Fibroblast of lung (primary cell): ENCODE measurements at places on chromosomes 5 and 9.
A peak's percentile ranks its signal among the peaks of the same experiment; 100 is the strongest.

GRCh38 chr9:35754264-35754663 is at the start of gene MSMP:
Gene MSMP (minus strand): TSS chr9:35754276. CDS start chr9:35754129, 147 bp downstream.
- H3K4me1 ChIP-seq, result peaks cover 10% of the 10 kb centered on the region
- H3K36me3 ChIP-seq, result peaks cover 7% of the 10 kb centered on the region
- peaks cover 2% of the 10 kb centered on the region for H3K27me3 ChIP-seq
- no peak for DNase-seq
- H3K4me3 ChIP-seq, result no peak within 1 kb of the TSS

DNA sequence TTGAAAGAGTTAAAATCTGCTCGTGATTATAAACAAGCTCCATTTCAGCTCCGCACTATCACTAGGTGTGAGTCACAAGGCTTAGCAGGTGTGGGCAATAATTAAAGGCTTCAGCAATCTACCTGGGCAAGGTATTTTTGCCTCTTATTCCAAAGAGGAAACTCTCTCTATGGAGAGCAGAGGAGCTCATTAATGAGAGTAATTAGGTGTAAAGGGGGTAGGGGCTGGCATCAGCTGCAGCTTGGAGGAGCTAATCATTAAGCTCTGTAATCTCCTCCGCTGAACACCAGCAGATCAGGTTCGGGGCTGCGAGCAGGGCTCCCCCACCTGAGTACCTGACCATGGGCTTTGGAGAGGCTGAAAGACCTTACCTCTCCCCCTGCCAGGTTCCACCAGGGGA is 129.2 kb downstream of the CRB2 start:
- H3K27ac ChIP-seq, result no peak overlapping the region
- no peaks in the 10 kb centered on the region for H3K27me3 ChIP-seq
- no peak for DNase-seq
- no peaks in the 10 kb centered on the region for H3K4me1 ChIP-seq
- H3K4me3 ChIP-seq, result no peak overlapping the region

DNA sequence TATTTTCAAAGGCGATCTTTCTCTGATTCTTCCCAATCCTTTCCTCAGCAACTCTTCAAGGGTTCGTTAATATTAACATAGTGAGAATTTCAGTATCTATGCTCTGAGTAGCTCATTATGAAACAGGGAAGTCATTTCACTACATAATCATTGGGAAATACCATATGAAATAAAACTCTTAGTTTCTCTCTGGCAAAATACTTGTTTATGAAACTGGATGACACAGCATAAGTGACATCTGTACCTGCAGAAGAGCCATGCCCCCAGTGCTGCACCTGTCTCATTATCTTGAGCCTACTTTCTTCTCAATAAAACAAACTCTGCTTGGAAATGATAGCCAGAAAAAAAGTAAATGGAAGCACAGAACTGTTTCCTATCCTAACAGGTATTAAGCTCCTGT is 33.8 kb upstream of the OTULIN start:
- DNase-seq, result no peak
- H3K4me3 ChIP-seq, result no peak overlapping the region
- H3K27me3 ChIP-seq, result no peaks in the 10 kb centered on the region
- H3K4me1 ChIP-seq, result no peaks in the 10 kb centered on the region
- no peak overlapping the region for H3K27ac ChIP-seq

DNA sequence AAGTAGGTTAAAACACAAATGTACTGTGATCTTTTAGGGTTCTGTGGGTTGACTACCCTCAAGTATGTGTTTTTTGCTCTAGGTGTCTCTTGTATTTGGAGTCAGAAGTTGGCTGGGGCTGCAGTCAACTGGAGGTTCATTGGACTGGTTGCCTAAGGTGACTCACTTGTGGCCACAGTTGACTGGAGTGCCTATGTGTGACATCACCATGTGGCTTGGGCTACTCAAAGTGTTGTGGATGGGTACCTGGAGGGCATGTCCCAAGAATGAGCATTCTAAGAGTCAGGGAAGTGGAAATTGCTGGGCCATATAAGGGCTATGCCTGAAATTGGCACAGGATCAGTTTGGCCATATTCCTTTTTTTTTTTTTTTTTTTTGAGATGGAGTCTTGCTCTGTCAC is 27.4 kb downstream of the SNX30 start:
- peak; percentile 64 for DNase-seq
- no peaks in the 10 kb centered on the region for H3K4me1 ChIP-seq
- no peaks in the 10 kb centered on the region for H3K27me3 ChIP-seq
- no peak overlapping the region for H3K27ac ChIP-seq

- no peak overlapping the region for H3K27ac ChIP-seq
- H3K4me1 ChIP-seq, result no peaks in the 10 kb centered on the region
- DNase-seq, result no peak
- H3K36me3 ChIP-seq, result no peaks in the 10 kb centered on the region
Observed at GRCh38 chr5:146690880-146691355, 174.9 kb upstream of the GPR151 start.

DNA sequence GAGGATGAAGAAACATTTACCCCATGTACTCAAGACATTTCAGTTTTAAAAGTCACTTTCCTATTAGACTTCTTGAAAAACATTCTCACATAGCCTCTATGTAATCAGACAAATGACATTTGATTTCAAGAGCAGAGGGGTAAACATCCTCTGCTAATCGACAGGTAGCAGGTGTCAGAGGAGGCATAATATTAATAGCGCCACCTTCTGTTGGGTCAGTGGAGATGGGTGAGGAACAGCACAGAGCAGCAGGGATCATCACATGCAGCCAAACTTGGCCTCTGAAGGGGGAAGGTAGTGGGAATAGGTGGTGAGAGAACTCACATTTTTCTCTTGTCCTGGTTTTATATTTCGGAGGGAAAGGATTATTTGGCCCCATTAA is 3.3 kb upstream of the LSM11 start:
- peaks cover 2% of the 10 kb centered on the region for H3K4me1 ChIP-seq
- no peak overlapping the region for H3K27ac ChIP-seq
- H3K27me3 ChIP-seq, result no peaks in the 10 kb centered on the region
- H3K4me3 ChIP-seq, result no peak overlapping the region
- no peak for DNase-seq
- no peaks in the 10 kb centered on the region for H3K36me3 ChIP-seq

GRCh38 chr9:131525643-131526565 is 5.2 kb downstream of the UCK1 start:
- no peak overlapping the region for H3K27ac ChIP-seq
- H3K36me3 ChIP-seq, result peaks cover 32% of the 10 kb centered on the region
- H3K4me1 ChIP-seq, result peaks cover 2% of the 10 kb centered on the region
- H3K27me3 ChIP-seq, result no peaks in the 10 kb centered on the region

DNA sequence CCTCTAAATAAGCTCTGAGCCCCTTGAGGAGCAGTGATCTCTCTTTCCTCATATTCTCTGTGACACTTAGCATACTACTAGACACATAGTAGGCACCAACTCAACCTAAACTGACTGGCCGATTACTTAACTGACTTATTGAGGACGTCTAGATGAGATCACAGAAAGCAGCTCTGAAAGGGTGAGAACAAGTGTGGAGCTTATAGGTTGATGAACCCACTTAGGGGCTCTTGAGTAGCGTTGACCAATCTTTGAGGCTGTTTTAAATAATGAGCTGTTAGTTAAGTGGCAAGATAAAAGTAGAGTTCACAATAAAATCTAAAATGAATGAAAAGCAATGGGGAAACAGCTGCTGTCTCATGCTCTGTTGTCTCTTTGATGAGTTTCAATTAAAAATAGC is 124.7 kb upstream of the TNPO1 start:
- peaks cover 6% of the 10 kb centered on the region for H3K27me3 ChIP-seq
- H3K4me3 ChIP-seq, result no peak overlapping the region
- H3K4me1 ChIP-seq, result no peaks in the 10 kb centered on the region
- no peak overlapping the region for H3K27ac ChIP-seq
- no peaks in the 10 kb centered on the region for H3K36me3 ChIP-seq

- DNase-seq, result no peak
- H3K4me3 ChIP-seq, result no peak overlapping the region
- no peak overlapping the region for H3K27ac ChIP-seq
- H3K36me3 ChIP-seq, result no peaks in the 10 kb centered on the region
- no peaks in the 10 kb centered on the region for H3K4me1 ChIP-seq
Observed at GRCh38 chr5:1699394-1699793, 100.2 kb downstream of the MRPL36 start.

DNA sequence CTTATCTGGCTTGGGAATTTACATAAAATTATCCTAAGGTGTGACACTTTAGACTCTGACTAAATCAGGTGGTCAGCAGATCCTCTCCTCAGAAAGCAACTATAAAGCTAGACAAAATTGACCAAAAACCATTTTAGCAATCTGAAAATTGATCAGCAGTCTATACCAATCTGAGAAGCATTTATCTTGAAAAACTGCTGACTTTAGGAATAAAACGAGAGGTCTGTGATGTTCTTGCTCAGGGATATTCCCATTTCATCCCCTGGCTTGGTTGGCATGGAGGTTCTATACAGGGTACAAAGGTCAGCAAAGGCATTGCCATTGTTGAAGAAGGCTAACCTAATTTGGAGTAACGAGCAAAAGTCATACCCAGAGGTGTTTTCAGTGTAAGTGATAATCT is 11.7 kb downstream of the SPINK5 start:
- H3K27me3 ChIP-seq, result no peaks in the 10 kb centered on the region
- H3K36me3 ChIP-seq, result no peaks in the 10 kb centered on the region
- DNase-seq, result no peak

- H3K27ac ChIP-seq, result no peak overlapping the region
- DNase-seq, result no peak
- no peaks in the 10 kb centered on the region for H3K36me3 ChIP-seq
- peaks cover 9% of the 10 kb centered on the region for H3K4me1 ChIP-seq
- H3K4me3 ChIP-seq, result no peak overlapping the region
- no peaks in the 10 kb centered on the region for H3K27me3 ChIP-seq
Observed at GRCh38 chr9:134320868-134321471, 5.3 kb upstream of the RXRA start.

DNA sequence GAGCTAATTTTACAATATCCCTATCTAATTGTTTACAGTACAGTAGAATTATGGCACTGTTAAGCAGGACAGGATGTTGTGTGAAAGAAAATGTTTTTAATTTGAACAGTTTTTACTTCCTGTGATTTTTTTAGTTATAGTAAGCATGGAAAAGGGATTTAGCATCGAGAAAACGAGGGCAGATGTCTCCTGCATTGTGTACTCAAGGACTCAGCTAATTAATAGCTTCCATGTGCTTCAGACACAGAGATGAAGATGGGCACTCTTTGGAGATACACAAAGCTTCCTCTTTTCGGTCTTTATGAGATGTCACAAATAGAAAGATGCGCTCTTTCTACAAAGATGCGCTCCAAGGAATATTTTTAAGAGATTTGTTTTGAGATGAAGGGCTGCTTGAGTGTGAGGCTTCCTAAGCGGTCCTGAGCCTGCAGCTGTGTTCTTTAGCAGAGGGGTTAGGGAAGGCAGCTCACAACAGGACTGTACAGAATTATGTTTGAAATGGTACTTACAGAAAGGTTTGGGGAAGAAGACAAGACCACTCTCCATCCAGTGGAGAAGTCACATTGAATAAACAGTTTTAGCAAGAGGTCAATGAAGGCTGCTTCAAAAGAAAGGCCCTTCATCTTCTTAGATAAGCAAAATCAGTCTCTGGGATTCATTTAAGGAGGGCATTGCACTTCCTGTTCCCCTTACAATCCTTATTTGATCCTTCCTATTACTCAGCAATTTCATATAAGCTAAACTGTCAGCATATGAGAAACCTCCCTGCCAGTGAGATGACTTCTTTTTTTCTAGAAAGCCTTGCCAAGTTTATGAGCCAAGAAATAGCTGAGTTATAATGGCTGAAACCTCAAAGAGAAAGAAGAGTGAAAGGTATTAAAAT is 311.5 kb downstream of the EFNA5 start:
- H3K36me3 ChIP-seq, result no peaks in the 10 kb centered on the region
- no peaks in the 10 kb centered on the region for H3K27me3 ChIP-seq
- H3K27ac ChIP-seq, result no peak overlapping the region
- DNase-seq, result peak; percentile 70
- H3K4me3 ChIP-seq, result no peak overlapping the region
- no peaks in the 10 kb centered on the region for H3K4me1 ChIP-seq

- H3K4me1 ChIP-seq, result peaks cover 29% of the 10 kb centered on the region
- H3K27me3 ChIP-seq, result no peaks in the 10 kb centered on the region
- peak overlapping the region; percentile 3 for H3K4me3 ChIP-seq
- peaks cover 6% of the 10 kb centered on the region for H3K36me3 ChIP-seq
Observed at GRCh38 chr9:34991607-34992375, 2.2 kb downstream of the DNAJB5 start.

- no peak overlapping the region for H3K27ac ChIP-seq
- no peak for DNase-seq
- no peak overlapping the region for H3K4me3 ChIP-seq
- no peaks in the 10 kb centered on the region for H3K27me3 ChIP-seq
Observed at GRCh38 chr9:120161776-120162175, 418.2 kb downstream of the CDK5RAP2 start.

DNA sequence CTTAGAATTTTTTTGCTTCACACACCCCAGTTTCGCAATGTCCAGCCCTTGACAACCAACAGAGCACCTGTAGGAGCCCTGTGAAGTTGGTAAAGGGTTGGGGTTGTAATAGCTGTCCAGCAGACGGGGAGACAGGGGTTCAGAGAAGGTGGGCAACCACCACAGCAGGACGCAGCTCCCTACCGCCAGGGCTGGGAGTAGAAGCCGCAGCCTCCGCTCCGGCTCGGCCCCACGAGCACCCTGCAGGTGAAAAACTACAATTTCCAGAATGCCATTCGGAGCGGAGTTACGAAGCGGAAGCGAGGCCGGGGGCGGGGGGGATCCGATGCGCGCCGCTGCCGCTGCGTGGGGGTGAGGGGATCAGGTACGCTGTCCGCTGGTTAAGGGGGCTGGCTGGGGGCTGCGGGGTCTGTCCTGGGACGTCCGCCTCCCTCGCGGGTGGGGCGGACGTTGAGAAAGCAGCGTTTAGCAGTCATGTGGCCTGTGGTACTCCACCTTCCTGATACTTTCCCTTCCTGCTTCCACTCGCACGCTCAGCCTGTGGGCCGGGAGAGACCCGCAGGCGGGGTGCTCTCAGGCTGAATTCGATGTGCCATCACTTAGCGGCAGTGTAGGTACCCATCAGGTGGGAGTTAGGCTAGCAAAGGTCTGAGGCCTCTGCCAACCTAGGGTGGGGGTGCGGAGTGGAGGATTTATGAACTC is at the start of gene TRMT10B:
Gene TRMT10B (plus strand): TSS at position 317 of the 702 bp plus-strand sequence. CDS start 8,127 bp downstream, outside the sequence.
- DNase-seq, result peak; percentile 73
- H3K27ac ChIP-seq, result peak within 1 kb of the TSS; percentile 83
- H3K27me3 ChIP-seq, result no peaks in the 10 kb centered on the region
- peak within 1 kb of the TSS; percentile 95 for H3K4me3 ChIP-seq

- H3K27me3 ChIP-seq, result no peaks in the 10 kb centered on the region
- H3K4me1 ChIP-seq, result no peaks in the 10 kb centered on the region
- no peak overlapping the region for H3K27ac ChIP-seq
- no peak overlapping the region for H3K4me3 ChIP-seq
Observed at GRCh38 chr9:6525326-6526045, 112.5 kb downstream of the UHRF2 start.

- H3K27me3 ChIP-seq, result no peaks in the 10 kb centered on the region
- H3K27ac ChIP-seq, result no peak overlapping the region
Observed at GRCh38 chr5:156684216-156684615, 165.9 kb upstream of the PPP1R2B start.

GRCh38 chr9:109776391-109776790 is 3.6 kb upstream of the PALM2AKAP2 start:
- H3K36me3 ChIP-seq, result no peaks in the 10 kb centered on the region
- no peak for DNase-seq
- no peak overlapping the region for H3K4me3 ChIP-seq
